ENCODE measurements at places on chromosomes 1 and 21.

- no peak for DNase-seq
Measured at GRCh38 chr1:192747301-192747700, 61.5 kb upstream of the RGS2 start.

GRCh38 chr1:29583727-29584126 is 347.4 kb downstream of the PTPRU start:
- no peak for DNase-seq

GRCh38 chr1:163412221-163412620 is 90.5 kb downstream of the NUF2 start:
- no peak for DNase-seq

GRCh38 chr21:32494934-32495709 is 82.6 kb downstream of the EVA1C start:
- no peak for DNase-seq

- DNase-seq: no peak
Measured at GRCh38 chr1:35657851-35658250, 16.5 kb upstream of the PSMB2 start.

DNA sequence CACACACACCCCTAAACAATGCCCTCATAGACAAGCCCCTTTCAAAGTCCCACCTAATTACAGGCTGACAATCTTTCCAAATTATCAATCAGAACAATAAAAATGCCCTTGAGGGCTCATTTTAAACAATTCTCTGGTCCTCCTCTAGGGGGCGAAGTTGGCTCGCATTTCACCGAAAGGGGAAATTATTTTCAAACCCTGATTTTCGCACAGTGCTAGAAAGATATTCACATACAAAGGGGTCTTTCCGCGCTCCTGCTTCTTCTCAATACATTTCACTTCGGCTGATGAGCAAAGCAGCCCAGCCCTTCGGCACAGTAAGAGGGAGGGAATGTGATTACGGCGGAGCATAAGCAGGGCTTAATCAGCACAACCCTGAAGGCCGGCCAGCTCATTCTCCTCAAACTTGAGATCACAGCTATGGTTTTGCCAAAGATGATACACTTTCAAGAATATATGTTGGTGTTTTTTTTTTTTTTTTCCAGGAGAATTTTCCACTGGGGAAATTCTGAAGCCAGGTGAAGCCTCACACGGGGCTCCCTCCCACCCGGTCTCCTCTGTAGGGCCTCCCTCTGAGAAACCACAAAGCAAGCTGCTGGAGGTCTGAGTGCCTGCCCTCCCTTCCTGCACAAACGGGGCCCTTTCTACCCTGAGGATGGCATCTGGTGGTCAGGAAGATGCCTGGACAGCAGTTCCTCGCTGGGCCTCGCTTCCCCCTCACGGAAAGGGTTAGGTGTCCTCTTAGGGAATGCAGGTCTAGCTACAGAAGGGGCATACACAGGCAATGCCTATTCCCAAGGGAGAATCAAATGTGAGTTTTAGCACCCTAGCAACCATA is 66.9 kb downstream of the GNG12 start:
- DNase-seq: peak; percentile 67

GRCh38 chr21:33403128-33403785 is at the start of gene IFNGR2:
Gene IFNGR2, plus strand, starts transcription at chr21:33403413. Its CDS starts 131 bp downstream, at chr21:33403544.
- DNase-seq: peak; percentile 53

- DNase-seq: no peak
Measured at GRCh38 chr1:39106801-39107327, 80.7 kb downstream of the NDUFS5 start.

DNA sequence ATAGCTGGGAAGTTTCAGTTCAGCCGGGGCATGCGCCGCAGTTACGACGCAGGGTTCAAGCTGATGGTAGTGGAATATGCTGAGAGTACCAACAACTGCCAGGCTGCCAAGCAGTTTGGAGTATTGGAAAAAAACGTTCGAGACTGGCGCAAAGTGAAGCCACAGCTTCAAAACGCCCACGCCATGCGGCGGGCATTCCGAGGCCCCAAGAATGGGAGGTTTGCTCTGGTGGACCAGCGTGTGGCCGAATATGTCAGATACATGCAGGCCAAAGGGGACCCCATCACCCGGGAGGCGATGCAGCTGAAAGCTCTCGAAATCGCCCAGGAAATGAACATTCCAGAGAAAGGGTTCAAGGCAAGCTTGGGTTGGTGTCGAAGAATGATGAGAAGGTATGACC is 9.9 kb downstream of the POGK start:
- DNase-seq: no peak

DNA sequence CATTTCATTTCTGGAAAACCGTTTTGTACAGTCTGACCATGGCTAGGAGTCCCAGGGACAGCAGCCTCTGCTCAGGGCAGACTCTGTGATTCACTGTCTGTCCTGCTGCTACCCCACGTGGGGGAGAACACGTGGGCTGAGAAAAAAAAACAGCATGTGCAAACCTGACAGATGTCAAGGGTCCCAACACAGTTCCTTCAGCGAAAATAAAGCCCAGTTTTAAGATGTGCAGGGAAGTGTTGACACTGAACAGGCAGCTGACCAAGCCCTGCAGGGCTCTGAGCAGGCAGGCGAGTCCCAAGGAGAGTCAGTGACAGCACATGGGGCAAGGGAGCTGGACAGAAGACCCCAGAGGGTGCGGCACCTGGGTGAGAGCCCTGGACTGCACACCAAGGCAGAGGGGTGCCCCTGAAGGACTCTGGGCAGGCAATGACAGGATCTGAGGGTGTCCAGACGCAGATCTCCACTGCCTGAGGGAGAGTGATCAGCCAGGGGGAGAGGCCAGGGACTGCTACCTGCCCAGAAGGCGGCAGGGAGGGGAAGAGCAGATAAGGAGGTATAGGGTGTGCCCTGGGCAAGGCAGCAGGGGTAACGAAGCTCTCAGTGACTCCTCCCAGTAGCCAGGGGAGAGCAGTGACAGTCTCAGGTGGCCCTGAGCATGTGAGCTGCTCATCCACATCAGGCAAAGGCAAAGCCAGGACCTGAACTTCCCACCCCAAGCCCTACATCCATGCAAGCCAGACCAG is 5.1 kb upstream of the SPATC1L start:
- DNase-seq: no peak

GRCh38 chr1:183454377-183454776 is 17.9 kb upstream of the SMG7 start:
- no peak for DNase-seq

DNA sequence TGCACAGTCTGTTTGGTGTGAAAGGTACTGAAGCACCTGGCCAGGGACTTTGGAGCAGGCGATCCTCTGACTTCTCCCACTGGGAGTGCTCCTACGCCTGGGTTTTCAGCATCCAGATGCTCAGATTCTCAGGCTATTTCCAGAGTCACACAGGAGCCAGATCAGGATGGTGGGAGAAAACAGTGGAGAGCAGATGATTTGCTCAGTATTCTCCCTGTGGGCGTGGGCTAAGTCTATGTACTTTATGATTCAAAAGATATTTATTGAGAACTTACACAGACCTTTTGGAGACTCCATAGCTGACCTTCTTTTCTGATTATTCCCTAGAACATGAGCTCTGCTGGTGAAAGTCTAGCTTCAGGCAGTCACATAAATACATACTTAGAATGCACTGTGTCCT is 134.6 kb downstream of the TENT5C start:
- DNase-seq: no peak

DNA sequence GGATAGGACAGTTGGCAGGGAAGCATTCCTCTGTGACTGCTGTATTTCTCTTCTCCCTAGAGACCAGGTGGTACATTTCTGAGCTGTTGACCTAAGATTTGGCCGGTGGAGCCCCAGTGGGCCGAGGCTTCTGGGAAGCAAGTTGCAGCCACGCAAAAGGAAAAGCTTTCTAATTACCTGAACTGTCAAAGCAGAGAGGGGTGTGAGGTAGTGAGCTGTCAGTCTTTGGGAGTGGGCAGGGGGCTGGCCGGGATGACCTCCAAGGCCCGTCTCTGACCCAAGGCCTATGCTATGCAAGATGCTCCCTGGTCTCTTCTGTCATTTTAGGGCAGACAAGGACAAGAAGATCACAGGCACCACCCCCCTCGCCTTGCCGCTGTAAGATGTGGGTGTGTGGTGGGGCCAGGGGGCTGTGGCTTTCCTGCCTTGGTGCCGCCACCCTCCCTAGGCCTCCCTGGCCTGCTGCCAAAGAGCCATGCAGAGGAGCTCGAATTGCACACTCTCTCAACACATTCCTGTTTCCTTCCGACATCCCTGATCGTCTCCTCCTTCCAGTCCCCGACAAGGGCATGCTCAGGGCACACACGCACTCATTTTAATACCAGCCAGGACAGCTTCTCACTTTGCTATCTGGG is 7.7 kb downstream of the PADI1 start:
- DNase-seq: no peak

DNA sequence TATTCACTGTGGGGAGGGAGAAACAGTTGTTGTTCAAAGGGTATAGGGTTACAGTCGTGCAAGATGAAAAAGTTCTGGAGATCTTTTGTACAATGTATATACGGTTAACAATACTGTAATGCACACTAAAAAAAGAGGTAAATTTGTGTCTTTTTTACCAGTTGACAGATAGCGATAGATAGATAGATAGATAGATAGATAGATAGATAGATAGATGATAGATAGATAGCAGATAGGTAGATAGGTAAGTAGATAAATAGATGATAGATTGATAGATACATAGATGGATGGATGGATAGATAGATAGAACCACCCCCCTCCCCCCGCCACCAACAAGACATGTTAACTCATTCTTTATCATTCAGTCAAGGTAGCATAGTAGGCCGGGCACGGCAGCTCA is 10.2 kb downstream of the S100A16 start:
- no peak for DNase-seq

DNA sequence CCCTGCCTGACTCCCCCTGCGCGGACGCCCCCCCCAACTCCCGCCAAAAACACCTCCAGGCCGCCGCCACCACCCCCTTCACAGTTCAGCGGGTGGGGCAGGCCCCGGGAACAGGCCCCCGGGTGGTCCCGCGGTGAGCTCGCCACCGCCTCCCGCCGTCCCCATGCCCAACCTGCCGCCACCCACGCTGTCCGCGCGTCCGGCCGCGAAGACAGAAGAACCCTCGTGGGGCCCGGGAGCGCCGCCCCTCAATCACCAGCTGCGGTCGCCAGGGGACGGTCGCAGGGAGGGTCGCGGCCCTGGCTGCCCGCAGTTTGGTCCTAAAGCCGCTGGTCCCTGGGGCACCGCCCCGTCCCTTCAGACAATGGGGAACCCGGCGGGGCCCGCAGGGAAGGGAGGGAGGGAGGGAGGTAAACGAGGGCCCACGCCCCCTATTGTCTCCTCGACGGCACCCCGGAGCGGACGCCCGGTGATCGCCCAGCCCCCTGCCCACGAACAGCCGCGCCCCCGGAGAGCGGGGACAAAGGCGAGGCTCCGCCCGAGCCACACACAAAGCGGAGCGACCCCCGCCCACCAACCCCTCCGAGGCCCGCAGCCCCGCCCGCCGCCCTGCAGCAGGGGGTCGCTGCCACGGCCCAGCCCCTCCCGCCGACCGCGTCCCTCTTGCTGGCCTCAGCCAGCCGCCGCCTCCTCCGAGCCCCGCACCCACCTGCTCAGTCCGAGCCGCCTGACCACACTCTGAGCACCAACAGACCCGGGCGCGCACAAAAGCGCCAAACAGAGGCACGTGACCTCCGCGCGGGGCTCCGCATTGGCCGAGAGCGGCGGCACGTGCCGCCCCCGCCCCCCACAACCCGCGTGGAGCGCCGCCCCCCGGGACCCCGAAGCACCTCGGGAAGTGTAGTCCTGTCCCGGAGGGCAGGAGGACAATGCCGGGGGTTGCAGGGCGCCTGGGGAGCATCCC is at the start of gene STMN1:
Gene STMN1, minus strand, starts transcription at position 740 of the 964 bp plus-strand sequence. CDS start 1,743 bp downstream, outside the sequence.
- DNase-seq: peak; percentile 95

GRCh38 chr1:53585129-53585528 is 125.9 kb downstream of the DMRTB1 start:
- peak; percentile 53 for DNase-seq

GRCh38 chr1:15146971-15147376 is 6.6 kb upstream of the TMEM51 start:
- DNase-seq: no peak

DNA sequence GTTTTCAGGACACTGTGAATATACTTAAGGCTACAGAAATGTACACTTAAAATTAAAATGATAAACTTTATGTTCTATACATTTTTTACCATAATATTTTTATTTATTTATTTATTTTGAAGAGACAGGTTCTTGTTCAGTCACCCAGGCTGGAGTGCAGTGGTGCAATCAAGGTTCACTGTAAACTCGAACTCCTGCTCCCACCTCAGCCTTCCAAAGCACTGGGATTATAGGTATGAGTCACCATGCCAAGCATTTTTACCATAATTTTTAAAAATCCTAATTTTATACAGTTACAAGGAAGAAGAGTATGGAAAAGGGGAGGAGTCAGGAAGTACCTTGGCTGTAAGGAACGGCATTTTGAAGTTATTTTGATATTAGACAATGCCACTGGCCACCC is 23.6 kb upstream of the ANGPTL3 start:
- no peak for DNase-seq

DNA sequence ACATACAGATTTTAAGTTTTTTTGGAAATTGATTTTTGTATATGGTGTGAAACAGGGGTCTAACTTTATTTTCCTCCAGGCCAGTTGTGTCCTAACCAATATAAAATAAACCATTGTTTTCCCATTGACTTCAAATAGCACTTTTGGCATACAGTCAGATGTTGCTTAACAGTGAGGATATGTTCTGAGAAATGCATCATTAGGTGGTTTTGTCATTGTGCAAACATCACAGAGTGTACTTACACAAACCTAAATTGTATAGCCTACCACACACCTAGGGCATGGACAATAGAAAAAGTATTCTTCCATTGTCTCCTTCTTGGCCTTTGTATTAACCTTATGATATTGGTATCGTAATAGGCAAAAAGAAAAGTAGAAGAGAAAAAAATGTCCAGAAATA is 37.4 kb upstream of the DISP1 start:
- no peak for DNase-seq

- DNase-seq: no peak
Measured at GRCh38 chr1:94245747-94246438, 8.5 kb upstream of the ARHGAP29 start.

GRCh38 chr1:31991182-31991581 is 22.5 kb upstream of the KHDRBS1 start:
- peak; percentile 43 for DNase-seq

GRCh38 chr1:16125088-16125470 is 30.8 kb downstream of the EPHA2 start:
- no peak for DNase-seq

GRCh38 chr1:215400741-215401140 is 166.4 kb upstream of the KCTD3 start:
- no peak for DNase-seq

GRCh38 chr1:47898133-47898845 is 98.9 kb downstream of the TRABD2B start:
- DNase-seq: no peak
